ENCODE measurements at places on chromosomes 16 and 17.

- no peak for DNase-seq
Measured at GRCh38 chr17:1588821-1589585, 26.4 kb upstream of the PITPNA start.

DNA sequence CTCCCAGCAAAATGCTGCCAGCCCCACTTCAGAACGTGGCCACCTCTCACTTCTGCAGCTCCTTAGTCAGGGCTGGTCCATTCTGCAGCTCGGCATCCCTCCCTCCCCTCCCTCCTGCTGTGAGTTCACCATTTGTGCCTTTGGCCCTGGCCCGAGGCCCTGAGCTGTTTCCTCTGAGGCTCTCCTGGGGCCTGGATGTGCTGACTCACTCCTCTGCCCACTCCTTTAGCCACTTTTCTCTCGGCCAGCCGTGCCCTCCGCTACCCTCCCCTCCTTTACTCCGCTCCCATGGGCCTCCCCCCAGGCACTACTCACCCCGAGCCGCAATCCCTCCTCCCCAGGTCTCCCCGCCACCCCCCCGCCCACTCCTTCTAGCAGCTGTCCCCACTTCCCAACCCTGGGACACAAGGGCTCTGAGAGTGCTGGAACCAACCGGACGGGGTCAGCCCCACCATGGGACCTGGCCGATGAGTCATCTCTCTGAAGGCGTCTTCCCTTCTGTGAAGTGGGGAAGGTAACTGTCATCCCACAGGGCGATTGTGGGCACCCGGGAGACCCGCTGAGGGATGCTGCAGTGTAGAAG is 11.5 kb downstream of the KCNG4 start:
- no peak for DNase-seq

DNA sequence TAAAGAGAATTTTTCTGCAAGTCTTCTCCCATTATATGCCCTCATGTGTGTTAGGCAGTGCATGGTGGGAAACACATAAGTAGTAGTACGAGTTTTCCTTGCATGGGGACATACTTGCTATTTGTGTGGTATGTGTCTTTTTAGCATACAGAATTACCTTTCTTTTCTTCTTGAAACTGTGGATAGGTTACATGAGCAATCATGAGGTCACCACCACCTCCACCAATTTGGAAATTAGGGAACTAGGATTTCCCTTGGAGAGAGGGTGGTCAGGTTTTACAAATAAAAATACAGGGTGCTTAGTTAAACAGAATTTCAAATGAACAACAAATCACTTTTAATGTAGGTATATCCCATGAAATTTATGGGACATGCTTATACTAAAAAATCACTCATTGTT is 16.3 kb upstream of the AMZ2 start:
- DNase-seq, result no peak

- no peak for DNase-seq
Measured at GRCh38 chr16:75317101-75317522, 65.7 kb upstream of the BCAR1 start.

- no peak for DNase-seq
Measured at GRCh38 chr16:14658063-14658462, 25.3 kb downstream of the BFAR start.

GRCh38 chr16:17305694-17306093 is 165.1 kb downstream of the XYLT1 start:
- peak; percentile 12 for DNase-seq

GRCh38 chr16:76309639-76310335 is 32.6 kb downstream of the CNTNAP4 start:
- no peak for DNase-seq

DNA sequence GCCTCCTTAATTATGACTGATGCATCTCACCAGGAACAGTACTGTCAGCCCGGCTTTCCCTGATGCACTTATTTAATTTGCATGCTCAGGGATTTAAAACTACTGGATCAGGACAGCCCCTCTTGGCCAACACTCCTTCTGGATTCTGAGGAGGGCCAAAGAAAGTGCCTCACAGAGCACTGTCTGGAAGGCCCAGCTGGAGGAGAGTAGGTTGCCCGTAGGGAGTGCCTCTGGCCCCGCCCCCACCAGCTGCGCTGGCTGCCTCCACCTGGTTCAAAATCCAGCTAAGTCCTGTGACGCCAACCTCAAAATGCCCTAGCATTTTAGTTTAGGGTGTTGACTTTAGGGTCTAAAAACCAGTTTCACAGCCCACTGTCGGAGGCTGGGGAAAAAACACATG is 49.4 kb upstream of the SREBF1 start:
- no peak for DNase-seq

GRCh38 chr17:29283496-29283895 is 10.5 kb downstream of the NUFIP2 start:
- peak; percentile 16 for DNase-seq
